Bronchial epithelial cell (primary cell): ENCODE measurements at places on chromosomes 16 and 17. TPM values are rescaled to one million over a fixed set of nuclear protein-coding genes. Genes with fewer than 3 reads are reported as not detected.

DNA sequence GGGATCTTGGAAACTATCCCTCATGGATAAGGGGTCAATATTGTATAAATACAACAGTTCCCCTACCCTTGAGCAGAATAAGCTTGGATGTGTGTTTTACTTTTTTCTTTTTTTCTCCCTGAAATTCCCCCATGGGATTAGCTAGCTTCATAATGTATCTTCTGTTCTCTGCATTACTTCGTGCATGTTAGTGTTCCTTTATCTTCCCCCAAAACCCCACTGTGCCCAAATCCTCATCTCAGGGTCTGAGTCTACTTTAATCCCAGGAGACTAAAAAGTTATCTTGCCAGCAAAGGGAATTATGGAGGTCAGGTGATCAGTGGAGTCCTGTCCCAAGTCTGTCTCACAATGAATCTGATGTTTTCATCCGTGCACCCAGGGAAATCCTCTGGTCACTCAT lies 217.5 kb upstream of the CNTNAP4 start:
- no peak for DNase-seq

The ARHGAP27 gene
- 27.1 and 38.3 TPM in 2 replicates for total RNA-seq

DNA sequence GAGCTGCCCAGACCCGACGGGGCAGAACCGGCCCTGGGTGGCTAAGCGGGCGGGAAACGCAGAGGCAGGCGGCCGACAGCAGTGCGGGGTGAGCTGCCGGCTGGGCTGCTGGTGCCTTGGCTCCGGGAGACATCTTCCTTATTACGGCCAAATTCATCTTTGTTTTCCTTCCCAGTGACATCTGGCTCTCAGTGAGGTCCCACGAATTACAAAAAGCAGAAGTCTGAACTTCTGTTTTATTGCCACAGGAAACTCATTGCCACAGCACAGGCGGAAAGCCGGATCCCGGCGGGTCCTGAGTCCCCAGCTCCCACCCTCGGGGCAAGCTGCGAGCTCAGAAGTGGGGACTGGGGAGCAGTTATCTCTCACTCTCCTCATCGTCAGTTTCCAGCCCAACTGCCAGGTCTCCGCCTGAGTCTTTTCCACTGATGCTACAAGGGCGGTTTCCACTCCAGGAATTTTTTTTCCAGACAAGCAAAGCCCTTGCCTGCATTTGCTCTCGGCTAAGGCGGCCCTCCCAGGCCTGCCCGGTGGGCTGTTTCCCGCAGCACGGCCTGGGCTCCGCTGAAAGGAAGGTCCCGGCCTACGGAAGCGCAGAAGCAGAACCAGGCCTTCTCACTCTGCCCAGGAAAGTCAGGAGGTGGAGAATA lies 40.3 kb downstream of the CBFA2T3 start:
- DNase-seq = no peak

DNA sequence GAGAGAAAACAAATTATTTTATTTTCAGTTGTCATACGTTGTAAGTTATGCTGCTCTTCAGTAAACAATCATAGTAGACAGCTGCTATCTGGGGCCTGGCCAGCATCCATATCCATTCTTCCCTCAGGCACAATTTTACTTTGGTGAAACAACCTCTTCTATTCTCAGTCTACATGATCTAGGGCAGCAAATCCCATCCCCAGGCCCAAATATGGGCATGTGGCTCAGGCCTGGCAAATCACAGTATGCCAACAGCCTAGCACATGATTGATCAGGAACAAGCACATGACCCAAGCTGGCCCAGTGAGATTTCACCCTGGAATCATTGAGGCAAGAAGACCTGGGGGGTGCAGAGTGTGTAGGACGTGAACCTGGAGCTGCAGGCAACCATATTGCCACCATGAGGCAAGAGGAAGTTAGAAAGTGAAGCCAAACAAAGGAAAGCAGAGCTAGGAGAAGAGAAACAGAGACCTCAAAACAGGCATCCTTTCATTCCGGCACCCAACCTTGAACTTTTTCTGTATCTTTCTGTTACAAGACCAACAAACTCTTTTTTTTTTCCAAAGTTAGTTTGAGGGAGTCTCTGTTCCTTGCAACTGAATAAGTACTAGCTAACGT lies 10.3 kb upstream of the ABCC12 start:
- DNase-seq = peak; percentile 34

GRCh38 chr17:14198013-14198412 lies 38.6 kb downstream of the CDRT15 start:
- DNase-seq = no peak

DNA sequence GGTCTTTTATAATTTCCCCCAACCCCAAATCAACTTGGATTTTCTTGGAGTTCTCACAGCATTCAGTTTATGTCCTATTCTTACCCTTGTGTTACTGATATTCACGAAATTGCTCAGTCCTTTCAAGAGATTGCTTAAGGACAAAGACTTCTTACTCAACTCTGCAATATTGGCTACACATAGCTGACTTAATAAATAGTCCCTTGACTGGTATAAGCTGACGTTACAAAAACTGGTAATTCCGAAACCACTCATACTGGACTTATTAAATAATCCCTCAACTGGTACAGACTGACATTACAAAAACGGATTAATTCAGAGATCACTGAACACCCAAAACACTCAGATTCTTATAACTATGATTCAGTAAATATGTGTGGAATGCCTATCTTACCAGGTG lies 860 bp downstream of the TIGD7 start:
- no peak for DNase-seq
